ENCODE measurements at places on chromosomes 13 and 19.

DNA sequence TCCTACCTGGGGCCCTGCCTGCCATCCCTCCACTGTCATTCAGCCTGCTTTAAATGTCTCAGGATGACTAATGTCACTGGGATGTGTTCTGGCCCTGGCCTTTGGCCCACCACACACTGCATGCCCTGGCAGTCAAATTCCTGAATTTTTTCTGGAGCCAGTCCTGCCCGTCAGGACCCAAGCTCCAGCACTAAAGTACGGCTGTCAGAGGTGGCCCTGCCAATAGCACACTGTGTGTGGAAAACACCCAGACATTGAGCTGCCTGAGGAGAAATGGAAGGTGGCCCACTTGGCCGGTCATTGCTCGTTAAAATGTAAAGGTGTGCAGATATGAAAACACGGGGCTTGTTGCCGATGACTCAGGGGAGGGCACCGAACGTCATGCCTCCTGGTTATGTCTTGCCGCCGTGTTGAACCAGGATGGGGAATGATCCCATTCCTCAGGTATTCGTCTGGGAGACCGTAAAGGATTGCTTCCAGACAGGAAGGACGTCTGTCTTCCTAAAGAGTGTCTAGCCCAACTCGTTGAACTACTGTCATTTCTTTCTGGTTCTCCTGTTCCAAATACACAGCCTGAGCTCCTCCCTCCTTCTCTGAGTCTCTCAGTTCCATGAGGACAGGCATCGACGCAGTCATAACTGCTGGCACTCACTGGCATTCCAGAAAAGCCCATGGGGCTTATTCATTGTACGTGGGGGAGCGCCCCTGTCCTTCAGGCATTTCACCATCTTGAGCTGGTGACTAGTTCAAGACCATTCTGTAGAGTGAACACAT is 40.6 kb downstream of the COL4A2 start:
- no peak for DNase-seq

DNA sequence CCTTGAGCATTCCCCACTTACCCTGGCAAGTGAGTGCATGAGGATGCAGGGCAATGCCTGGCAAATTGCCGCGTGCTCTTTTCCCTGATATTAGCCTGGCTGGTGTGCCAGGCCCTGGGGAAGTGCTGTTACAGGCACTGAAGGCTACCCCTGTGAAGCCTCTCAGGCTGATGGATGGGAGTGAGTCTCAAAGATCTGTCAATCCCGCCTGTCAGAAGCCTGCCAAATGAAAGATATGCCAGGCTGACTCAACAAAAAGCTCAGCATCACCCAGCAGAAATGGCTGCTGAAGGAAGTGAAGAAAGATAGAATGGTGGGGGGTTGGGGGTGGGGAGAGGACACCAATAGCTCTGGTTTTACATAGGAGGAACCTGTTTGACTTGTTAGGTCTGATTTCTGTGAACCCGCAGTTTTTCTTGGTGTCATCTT is 112.1 kb downstream of the LACC1 start:
- DNase-seq = no peak

DNA sequence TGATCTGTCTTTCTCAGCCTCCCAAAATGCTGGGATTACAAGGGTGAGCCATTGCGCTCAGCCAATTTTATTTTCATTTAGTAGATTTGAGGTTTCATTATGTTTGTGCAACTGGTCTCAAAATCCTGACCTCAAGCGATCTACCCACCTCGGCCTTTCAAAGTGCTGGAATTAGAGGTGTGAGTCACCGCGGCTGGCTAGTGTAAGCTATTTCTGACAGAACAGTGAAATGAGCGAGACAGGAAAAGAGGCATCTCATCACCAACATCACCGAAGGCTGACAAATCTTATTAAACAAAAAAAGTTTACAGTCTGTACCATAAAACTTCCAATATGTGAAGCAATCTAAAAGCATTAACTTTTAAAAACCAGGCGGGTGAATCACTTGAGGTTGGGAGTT is 12.2 kb upstream of the ZNF888 start:
- no peak for DNase-seq

GRCh38 chr13:24854311-24854710 is 90.3 kb downstream of the RNF17 start:
- no peak for DNase-seq

- DNase-seq = no peak
Measured at GRCh38 chr13:109361562-109362289, 424.7 kb downstream of the IRS2 start.

GRCh38 chr19:33948651-33949335 is 152.1 kb downstream of the KCTD15 start:
- DNase-seq = no peak

GRCh38 chr13:98879957-98880356 is 97.9 kb downstream of the DOCK9 start:
- no peak for DNase-seq

GRCh38 chr19:42172261-42172660 is 40.0 kb upstream of the POU2F2 start:
- DNase-seq = no peak

DNA sequence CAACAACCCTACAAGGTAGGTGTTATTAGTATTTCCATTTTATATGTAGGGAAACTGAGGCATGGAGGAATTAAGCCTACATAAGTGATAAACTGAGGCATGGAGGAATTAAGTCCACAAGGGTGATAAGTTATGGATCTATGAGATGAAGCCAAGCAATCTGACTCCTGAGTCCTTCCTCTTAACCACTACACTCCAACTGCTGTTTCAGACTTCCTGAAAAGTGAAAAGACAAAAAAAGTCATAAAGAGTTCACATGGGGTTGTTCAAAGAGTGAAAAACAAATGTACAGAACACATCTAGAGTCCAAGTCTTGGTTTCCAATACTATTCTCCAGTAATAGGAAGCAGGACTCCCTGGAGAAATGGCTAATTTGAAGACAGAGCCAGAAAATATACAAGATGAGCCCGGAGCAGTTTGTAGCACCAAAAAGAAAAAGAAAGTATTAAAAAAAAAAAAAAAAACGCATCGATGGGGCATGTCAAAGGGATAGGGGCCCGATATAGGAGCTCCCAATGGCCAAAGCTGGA is 12.1 kb downstream of the CRYL1 start:
- DNase-seq = no peak
